ENCODE measurements at places on chromosomes 13 and 19.

- no peak for DNase-seq
Measured at GRCh38 chr19:56167064-56167578, 8.7 kb upstream of the GALP start.

DNA sequence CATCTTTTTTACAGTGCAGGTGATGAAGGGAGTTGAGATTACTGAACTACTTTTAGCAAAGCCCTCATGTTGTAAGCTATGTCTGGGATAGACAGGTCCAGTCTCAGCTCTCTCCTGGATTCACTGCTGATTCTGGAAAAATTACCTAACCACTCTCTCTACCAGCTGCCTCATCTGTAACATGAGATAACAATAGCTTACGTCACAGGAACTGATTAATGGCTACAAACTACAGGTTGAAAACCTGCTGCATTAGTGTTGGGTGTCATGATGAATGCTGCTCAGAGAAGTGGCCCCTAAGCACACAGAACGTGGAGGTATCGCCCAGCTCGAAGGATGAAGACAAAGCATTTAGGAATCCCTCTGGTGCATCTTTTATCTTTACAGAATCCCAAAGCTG lies 277.8 kb downstream of the ABCC4 start:
- no peak for DNase-seq

GRCh38 chr19:10543059-10543419 lies 665 bp upstream of the ATG4D start:
- DNase-seq = no peak

DNA sequence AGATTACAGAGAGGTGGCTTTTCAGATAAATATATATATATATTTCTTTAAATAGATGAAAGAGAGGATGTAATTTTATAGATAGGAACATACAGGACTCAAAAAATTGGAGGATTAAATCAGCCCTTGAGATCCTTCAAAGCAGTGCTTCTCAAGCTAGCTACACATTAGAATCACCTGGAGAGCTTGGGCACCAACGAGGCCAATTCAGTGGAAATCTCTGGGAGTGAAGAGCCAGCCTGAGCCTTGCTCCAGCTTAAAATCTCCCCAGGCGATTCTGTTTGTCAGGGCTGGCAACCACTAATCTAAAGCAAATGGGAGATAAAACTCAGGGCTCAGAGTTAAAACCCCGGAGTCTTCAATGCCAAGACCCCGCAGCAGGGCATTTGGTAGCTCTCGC lies 15.0 kb upstream of the CLN5 start:
- no peak for DNase-seq

GRCh38 chr19:33734913-33735312 lies 61.8 kb upstream of the KCTD15 start:
- DNase-seq = peak; percentile 21

DNA sequence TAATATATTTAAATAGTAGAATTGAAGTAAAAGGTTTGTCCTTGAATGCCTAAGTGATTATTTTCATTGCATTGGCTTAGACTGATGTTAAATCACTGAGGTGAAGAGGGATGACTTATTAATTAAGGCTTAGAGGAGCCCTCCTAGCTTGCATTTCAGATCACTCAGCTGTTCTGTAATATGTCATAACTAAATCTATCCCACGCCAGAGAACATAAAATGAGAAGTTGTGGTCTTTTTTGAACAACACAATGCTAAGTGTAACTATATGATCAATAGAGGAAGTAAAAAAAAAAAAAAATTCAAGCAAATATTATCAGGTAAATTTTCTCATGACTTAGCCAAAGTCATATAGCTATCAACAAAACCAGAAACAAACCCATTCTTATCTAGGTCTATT lies 752.2 kb downstream of the GPC5 start:
- no peak for DNase-seq

GRCh38 chr19:55275851-55276719 lies 3.8 kb downstream of the HSPBP1 start:
- no peak for DNase-seq

GRCh38 chr19:49890349-49891311 lies 6.1 kb downstream of the IL4I1 start:
- peak; percentile 45 for DNase-seq

- DNase-seq = no peak
Measured at GRCh38 chr19:6222884-6223283, 56.9 kb downstream of the MLLT1 start.

- no peak for DNase-seq
Measured at GRCh38 chr13:44954224-44954623, 35.0 kb downstream of the NUFIP1 start.

DNA sequence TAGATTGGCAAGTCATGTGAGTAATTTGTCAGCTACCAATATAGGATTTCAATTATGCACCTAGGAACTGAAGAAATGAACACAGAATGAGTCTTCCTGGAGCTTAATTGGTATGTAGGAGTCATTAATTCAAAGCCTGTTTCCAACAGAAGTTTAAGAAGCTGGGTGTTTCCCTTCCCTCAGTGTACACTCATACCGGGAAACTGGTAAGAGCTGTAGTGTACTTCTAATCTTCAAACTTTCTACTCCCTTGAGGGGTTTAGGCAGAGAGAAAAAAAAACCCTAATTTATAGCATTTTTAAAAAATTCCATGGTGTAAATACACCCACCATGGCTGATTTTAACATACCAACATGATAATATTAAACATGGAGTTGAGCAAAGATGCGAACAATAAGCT lies 665.7 kb upstream of the SLITRK5 start:
- DNase-seq = no peak

DNA sequence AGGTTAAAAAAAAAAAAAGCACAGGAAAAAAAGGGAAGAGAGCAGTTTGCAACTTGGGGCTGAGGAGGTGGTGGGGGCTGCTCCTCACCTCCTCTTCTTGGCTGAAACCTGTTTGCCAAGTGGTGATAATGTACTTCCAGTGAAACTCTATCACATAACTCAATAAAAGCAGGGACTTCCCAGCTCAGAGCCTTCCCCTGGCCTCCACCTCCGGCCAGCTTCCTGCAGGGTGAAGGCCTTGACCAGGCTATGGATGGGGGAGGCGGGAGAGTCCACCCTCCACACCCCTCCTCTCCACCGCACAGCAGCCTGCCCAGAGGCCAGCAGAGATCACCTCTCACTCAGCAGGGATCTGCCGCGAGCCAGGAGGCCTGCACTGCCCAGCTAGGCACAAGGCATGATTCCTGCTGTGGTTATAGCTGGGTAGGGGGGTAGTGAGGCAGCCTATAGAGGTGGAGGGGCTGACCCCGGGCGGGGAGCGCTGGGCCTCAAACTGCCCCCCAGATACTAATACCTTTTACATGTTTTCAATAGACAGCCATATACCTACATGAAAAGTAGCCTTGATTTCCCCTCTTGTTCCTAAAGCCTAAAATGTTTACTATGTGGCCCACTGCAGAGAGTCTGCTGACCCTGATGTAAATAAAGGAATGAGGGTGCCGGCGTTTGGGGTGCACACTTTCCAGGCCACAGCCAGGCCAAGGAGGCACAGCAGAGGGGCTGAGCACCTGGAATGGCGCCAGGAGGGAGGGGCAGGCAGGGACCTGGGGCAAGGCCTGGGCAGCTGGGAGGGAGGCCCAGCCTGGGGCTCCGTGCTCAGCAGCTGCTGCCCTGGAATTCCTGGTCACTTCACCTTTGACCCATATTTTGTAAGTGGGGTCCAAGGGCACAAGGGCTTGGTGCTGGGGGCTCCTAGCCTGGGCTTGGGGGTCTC lies 10.3 kb downstream of the ZNF787 start:
- DNase-seq = peak; percentile 80

DNA sequence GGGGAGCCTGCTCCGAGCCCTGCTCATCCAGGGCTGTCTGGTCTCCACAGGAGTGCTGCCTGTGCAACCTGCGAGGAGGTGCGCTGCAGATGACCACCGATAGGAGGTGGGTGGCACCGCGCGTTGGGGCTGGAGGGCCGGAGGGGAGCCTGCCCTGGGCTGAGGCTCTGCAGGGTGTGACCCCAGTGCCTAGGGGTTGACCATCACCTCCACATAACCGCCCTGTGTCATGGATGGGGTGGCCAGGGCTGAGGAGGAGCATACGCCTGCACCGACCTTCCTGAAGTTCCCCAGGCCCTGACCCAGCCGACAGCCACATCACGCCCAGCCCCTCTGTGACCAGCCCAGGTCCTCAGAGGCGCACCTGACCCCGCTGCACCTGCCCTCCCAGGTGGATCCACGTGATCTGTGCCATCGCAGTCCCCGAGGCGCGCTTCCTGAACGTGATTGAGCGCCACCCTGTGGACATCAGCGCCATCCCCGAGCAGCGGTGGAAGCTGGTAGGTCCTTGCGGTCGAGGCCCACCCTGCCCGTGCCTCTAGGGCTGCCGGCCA lies 168.7 kb downstream of the KDM4B start:
- peak; percentile 44 for DNase-seq

- no peak for DNase-seq
Measured at GRCh38 chr13:83232626-83233025, 649.6 kb downstream of the SLITRK1 start.

GRCh38 chr13:33932769-33933406 lies 114.9 kb downstream of the RFC3 start:
- no peak for DNase-seq

DNA sequence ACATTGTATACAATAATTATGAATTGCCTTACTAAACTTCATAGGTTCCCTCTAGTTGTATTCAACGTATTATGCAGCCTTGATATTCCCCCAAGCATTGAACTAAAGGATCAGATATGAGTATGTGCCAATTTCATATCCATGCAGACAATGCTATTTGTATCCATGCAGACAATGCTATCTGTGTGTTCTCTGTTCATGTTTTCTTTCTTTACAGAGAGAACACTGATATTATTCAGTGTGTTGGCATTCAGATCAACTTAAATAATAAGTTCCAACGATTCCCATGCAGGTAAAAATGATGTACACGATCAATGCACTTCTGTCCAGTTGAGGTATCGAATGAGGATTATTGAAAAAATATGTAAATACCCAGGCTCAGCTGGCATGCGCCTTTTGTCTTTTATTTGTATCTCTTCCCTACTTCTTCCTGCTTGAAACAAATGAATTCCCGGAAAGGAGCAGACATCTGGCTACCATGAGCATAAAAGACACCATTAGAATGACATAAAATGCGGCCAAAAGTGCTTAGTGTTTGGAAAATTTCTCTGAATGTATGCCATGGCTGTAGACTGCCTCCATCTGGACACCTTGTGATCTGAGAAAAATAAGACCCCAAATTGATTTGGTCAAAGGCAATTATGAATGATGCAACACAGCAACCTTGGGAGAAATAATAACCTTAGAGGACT lies 731.5 kb downstream of the SLITRK1 start:
- DNase-seq = no peak

GRCh38 chr19:8451377-8451776 lies 6.6 kb downstream of the HNRNPM start:
- no peak for DNase-seq

GRCh38 chr13:37416291-37417059 lies 182.1 kb downstream of the POSTN start:
- DNase-seq = no peak

DNA sequence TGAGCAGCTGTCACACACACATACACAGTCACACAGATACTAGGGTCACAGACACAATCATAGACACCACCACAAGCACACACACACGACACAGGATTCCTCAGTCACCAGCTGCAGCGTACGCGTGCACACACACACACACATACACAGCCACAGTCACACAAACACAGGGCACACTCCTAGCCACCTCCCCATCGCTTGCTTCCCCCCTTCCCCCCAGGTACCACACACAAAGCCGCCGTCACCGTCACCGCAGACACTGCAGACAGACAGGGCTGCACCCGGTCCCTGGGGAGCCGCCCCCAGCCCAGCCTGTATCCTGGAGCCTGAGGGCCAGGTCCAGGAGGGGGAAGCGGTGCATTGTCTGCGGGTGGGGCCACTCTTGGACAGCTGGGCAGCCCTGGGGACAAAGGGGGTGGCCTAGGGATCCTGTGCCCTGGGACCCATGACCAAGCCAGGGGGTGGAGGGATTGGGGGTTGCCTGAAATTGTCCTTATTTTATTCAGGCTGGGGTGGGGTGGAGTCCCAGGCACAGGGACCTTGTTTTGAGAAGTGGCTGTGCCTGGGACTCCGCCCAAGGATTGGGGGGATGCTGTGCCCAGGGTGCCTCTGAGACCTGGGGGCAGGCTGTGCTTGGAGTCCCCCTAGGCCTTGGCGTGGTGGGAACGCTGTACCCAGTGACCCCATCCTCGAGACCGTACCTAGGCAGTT lies 957 bp downstream of the NUMBL start:
- peak; percentile 15 for DNase-seq

GRCh38 chr13:33169273-33169980 lies 116.1 kb downstream of the STARD13 start:
- no peak for DNase-seq

DNA sequence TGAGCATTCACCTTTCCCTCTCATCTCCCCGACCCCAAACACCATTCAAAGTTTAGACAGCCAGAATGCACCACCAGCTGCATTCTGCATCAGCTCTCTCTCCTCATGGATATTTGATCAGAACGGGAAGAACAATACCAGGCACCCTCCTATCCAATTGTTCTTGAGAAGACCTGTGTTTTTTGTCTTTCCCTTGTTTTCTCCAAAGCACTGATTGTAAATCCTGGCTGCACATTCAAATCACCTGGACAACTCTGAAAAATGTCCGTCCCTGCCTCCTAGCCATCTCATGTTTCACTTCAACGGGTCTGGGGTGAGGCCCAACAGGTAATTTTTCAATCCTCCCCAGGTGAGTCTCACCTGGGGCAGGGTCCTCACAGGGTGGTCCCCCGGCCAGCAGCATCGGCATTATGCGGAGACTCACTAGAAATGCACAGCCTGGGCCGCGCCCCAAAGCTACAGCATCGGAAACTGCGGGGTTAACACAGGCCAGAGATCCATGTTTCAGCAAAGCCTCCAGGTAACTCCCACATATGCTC lies 5.5 kb downstream of the IRS2 start:
- DNase-seq = no peak

DNA sequence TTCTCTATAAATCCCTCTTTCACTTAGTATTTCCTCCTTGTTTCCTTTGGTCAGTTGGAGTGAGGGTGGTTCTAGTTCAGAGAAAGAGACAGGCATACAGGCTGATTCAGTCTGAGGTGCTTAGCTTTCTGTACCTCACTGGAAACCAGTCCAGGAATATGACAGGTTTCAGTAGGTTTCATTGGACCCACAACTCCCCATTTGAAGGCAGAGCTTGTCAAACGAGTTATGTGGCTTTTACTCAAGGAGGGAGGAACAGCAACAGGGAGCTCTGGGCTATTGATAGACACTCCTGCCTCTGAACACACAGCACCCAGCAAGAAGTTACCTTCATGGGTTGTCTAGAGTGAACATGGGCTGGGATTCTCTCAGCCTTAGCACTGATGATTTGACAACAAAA lies 14.5 kb downstream of the ACTN4 start:
- peak; percentile 81 for DNase-seq

DNA sequence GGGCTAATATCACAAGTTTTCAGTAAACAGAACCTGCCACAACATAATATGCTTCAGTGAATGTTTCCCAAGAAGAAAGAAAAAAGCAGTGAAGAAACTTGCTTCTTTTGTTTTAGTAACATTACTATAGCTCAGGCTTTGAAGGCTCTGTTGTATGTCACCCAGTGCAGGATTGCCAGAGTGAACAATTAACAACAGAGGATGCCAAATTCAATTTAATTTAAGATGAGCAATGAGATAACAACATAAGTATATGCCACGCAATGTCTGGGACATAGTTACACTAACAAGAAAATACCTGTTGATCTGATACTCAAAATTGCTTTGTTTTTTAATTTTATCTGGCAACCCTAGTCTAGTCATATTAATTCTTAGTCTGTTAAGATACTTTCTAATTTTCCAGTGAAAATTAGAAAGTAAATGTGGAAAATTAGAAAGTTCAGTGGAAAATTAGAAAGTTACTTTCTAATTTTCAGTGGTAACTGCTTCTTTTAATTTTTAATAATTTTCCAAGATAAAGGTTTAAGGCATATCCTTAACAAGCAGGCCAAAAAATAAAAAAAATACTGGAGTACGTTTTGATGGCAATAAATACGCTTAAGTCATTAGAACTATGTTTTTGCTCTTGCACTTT lies 336.3 kb downstream of the SLITRK6 start:
- no peak for DNase-seq
